ENCODE measurements at places on chromosomes 13 and 19.

- DNase-seq, result no peak
Measured at GRCh38 chr13:47545201-47546024, 455.7 kb downstream of the SUCLA2 start.

- no peak for DNase-seq
Measured at GRCh38 chr19:8367327-8368001, 3.5 kb downstream of the ANGPTL4 start.

DNA sequence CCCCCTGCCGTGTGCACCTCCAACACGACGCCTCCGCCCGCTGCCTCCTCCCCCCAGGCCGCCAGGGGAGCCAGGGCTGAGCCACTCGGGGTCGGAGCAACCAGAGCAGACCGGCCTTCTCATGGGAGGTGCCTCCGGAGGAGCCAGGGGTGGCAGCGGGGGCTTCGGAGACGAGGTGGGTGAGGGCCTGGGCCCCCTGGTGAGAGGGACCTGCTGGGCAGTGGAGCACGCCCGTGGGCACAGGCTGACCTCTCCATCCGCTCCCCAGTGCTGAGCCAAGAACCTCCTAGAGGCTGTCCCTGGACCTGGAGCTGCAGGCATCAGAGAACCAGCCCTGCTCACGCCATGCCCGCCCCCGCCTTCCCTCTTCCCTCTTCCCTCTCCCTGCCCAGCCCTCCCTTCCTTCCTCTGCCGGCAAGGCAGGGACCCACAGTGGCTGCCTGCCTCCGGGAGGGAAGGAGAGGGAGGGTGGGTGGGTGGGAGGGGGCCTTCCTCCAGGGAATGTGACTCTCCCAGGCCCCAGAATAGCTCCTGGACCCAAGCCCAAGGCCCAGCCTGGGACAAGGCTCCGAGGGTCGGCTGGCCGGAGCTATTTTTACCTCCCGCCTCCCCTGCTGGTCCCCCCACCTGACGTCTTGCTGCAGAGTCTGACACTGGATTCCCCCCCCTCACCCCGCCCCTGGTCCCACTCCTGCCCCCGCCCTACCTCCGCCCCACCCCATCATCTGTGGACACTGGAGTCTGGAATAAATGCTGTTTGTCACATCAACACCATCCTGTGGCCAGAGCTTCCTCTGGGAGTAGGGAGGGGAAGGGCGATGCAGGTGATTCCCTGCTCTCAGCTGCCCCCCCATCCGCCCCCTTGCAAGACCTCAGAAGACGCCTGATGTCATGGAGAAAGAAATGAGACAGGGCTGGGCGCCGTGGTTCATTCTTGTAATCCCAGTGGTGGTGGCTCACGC, 12.0 kb downstream of the BCAM start:
- DNase-seq, result no peak

DNA sequence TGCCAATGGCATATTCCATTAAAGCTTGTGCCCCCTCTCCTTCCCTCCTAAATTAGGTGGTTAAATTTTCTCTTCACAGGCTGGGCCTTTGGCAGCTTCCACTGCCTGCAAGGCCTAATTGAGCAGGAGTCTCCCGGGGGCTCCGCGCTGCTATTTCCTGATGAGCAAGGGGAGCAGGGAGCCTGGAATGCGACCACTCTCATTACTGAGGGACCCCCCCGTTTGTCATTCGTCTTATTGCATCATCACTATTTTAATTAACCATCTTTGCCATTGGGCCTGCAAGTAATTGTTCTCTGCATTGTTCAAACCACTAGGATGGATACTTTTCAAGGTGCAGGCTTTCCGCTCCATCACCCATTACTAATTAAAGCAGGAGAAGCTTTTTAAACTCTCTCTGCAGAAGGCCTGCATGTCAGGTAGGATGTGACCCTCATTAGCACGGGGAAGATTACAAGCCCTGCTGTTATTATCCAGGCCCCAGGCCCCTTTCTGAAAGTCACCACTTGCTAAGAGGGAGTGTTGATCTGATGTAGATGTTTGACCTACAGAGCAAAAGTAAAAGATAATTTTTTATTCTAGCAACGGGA, 142.3 kb downstream of the OXGR1 start:
- no peak for DNase-seq

All from CD4-positive, alpha-beta T cell treated with Interleukin-12 subunit alpha and Interleukin-12 subunit beta, for 1 hour (primary cell).